Activated T-cell treated with anti-CD3 and anti-CD28 coated beads for 1 hour (primary cell): ENCODE measurements at places on chromosomes 5 and 9.

DNA sequence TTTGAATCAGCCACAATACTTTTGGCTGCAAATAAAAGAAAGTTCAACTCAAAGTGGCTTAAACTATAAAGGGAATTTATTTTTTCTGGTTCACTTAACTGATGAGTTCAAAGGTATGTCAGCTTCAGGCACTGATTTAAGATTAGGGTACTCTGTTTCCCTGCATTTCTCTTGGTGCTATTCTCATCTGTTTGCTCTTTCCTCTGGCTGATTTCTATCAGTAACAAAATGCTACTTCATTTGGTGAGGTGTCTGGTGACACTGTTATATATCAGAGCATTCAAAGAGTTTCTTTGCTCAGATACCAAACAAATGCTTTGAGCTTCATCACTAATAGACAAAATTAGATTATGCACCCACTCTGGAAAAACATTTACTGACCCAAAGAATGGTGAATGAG is 65.9 kb upstream of the HTR4 start:
- no peak for DNase-seq

DNA sequence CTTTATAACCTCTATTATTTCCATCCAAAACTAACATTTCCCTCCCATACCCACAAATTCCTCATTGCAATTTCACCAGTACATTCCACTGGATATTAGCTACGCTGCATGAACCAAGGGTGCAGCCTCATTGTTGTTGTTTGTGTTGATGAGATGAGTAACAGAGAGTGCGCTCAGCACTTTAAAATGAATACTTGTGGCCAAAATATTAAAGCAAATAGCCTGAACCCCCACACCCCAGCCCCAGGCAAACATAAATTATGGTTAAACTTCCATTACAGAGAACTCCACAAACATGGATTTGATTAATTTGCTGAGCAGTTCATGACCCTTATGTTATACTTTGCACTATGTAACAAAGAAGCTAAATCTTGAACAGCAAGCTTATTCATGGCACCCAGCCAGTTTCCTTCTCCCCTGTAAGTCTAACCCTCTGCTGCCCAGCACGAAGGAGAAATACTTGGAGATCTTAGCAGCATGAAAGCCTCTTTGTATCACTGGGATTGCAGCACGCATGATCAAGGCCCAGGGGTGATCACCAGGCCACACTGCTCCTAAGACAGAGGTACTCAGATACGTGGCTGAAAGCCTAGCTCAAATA is 205.0 kb downstream of the DOCK8 start:
- no peak for DNase-seq

- no peak for DNase-seq
Measured at GRCh38 chr5:5486122-5486521, 63.6 kb downstream of the ICE1 start.

- DNase-seq, result no peak
Measured at GRCh38 chr9:111231801-111232580, 98.0 kb downstream of the OR2K2 start.
